ENCODE measurements at places on chromosomes 3 and 15.
A peak's percentile ranks its signal among the peaks of the same experiment; 100 is the strongest.

- no peak overlapping the region for H3K4me3 ChIP-seq
- H3K27me3 ChIP-seq = no peaks in the 10 kb centered on the region
- H3K36me3 ChIP-seq = peaks cover 5% of the 10 kb centered on the region
- H3K4me1 ChIP-seq = no peaks in the 10 kb centered on the region
These were observed 3.4 kb upstream of the POLG start for GRCh38 chr15:89338036-89338435.

GRCh38 chr3:99286266-99286845 is 352.0 kb upstream of the COL8A1 start:
- H3K4me3 ChIP-seq = no peak overlapping the region
- no peaks in the 10 kb centered on the region for H3K36me3 ChIP-seq
- H3K27me3 ChIP-seq = no peaks in the 10 kb centered on the region
- no peaks in the 10 kb centered on the region for H3K4me1 ChIP-seq
- no peak overlapping the region for H3K27ac ChIP-seq

GRCh38 chr3:43389388-43390254 is 103.3 kb downstream of the SNRK start:
- peak; percentile 64 for DNase-seq
- H3K27ac ChIP-seq = peak overlapping the region; percentile 75
- H3K4me1 ChIP-seq = peaks cover 32% of the 10 kb centered on the region
- no peaks in the 10 kb centered on the region for H3K27me3 ChIP-seq
- no peak overlapping the region for H3K4me3 ChIP-seq

DNA sequence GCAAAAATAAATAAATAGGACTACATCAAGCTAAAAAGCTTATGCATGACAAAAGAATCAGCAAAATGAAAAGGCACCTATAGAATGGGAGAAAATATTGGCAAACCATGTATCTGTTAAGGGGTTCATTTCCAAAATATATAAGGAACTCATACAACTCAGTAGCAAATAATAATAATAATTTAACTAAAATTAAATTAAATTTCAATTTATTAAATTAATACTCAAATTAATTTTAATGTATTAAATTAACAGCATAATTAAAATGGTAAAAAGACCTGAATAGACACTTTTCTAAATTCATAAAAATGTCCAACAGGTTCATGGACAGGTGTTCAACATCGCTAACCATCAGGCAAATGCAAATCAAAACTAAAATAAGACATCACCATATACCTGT is 34.0 kb upstream of the THBS1 start:
- H3K27ac ChIP-seq = no peak overlapping the region
- no peaks in the 10 kb centered on the region for H3K36me3 ChIP-seq
- no peaks in the 10 kb centered on the region for H3K27me3 ChIP-seq
- H3K4me3 ChIP-seq = no peak overlapping the region
- no peak for DNase-seq
- no peaks in the 10 kb centered on the region for H3K4me1 ChIP-seq

GRCh38 chr3:25648925-25649830 is 15.5 kb downstream of the TOP2B start:
- no peak overlapping the region for H3K4me3 ChIP-seq
- H3K27ac ChIP-seq = no peak overlapping the region
- H3K4me1 ChIP-seq = peaks cover 5% of the 10 kb centered on the region
- DNase-seq = no peak
- no peaks in the 10 kb centered on the region for H3K27me3 ChIP-seq
- no peaks in the 10 kb centered on the region for H3K36me3 ChIP-seq

DNA sequence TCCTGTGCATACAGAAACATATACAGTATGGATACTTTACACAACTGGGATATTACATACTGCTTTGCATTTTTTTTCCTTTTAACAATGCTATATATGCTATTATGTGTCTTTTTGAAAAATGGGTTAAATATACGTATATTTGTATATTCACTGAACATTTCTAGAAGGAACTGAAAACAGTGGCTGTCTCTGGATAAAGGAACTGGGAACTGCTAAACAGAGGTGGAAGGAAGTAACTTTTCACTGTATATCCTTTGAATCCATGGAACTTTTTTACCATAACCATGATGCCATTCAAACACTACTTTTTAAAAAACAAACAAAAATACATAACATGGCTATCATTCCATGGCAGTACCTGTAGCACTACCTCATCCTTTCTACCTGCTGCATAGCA is 1.8 kb downstream of the MTFMT start:
- no peak overlapping the region for H3K27ac ChIP-seq
- DNase-seq = no peak
- no peaks in the 10 kb centered on the region for H3K36me3 ChIP-seq
- H3K4me3 ChIP-seq = no peak overlapping the region
- H3K4me1 ChIP-seq = peaks cover 7% of the 10 kb centered on the region

- no peaks in the 10 kb centered on the region for H3K36me3 ChIP-seq
- peaks cover 28% of the 10 kb centered on the region for H3K4me1 ChIP-seq
- no peak overlapping the region for H3K27ac ChIP-seq
- H3K4me3 ChIP-seq = no peak overlapping the region
These were observed 43.2 kb downstream of the KLHL25 start for GRCh38 chr15:85751291-85752123.

DNA sequence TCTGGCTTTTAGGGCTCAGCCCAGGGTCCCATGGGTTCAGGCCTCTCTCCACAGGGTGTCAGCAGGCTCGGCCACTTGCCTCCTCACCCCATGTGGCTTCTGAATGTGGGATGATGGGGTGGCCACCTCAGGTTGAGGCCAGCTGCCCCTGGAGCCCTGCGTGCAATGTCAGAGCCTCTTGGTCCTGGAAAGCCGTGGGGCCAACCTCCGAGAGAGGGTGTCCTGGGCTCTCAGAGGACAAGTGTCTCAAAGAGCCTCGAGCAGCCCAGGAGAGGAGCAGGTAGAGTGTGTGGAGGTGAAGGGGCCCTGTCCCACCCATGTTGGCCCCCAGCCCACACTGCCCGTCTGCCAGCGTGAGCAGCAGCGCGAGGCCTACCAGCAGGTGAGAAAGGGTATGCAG is 86.0 kb downstream of the PLXNA1 start:
- no peak overlapping the region for H3K4me3 ChIP-seq
- no peaks in the 10 kb centered on the region for H3K36me3 ChIP-seq
- no peak for DNase-seq
- no peaks in the 10 kb centered on the region for H3K4me1 ChIP-seq
- H3K27me3 ChIP-seq = no peaks in the 10 kb centered on the region

GRCh38 chr3:24802614-24803013 is 308.0 kb upstream of the THRB start:
- H3K27me3 ChIP-seq = no peaks in the 10 kb centered on the region
- H3K36me3 ChIP-seq = no peaks in the 10 kb centered on the region
- no peaks in the 10 kb centered on the region for H3K4me1 ChIP-seq
- DNase-seq = no peak

- no peaks in the 10 kb centered on the region for H3K4me1 ChIP-seq
- DNase-seq = no peak
- no peaks in the 10 kb centered on the region for H3K36me3 ChIP-seq
- H3K27ac ChIP-seq = no peak overlapping the region
These were observed 85.6 kb upstream of the RASGRF1 start for GRCh38 chr15:79176151-79176550.

Data from pancreas (tissue), 10 donors.